ENCODE measurements at places on chromosomes 5 and 9. TPM values are rescaled to one million over a fixed set of nuclear protein-coding genes. Genes with fewer than 3 reads are reported as not detected.

Gene IL13
- total RNA-seq: not detected

Gene BTNL8
- not detected for total RNA-seq

Gene GRIN1
- total RNA-seq: 0.42 TPM

Gene IL9
- not detected for total RNA-seq

Gene SDHA
- total RNA-seq: 93.1 TPM

Gene FAM81B
- not detected for total RNA-seq

Gene SOX30
- total RNA-seq: not detected

Gene SLC6A3
- total RNA-seq: not detected
